ENCODE measurements at places on chromosomes 13 and 19.
A peak's percentile ranks its signal among the peaks of the same experiment; 100 is the strongest.

- DNase-seq, result no peak
Measured at GRCh38 chr13:98495627-98496478, 81.1 kb downstream of the STK24 start.

DNA sequence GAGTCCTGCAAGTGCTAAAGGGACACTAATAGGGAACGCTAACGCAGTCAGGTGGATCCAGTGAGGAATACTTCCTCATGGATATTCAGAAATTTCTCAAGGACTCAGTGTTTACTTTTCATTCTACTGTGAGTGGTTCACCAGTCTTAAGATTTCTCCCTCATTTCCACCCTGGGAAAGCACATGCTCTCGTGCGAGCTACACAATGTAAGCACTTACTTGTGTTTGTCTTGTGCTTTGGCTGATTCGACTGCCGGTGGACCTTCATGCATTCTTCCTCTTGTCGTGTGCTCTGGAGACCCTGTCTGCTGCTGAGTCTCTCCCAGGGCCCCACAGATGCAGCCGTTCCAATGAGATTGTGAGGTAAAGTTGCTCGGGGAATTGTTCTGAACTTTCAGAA lies 180.1 kb downstream of the NUFIP1 start:
- no peak for DNase-seq

- DNase-seq, result peak; percentile 38
Measured at GRCh38 chr19:13396250-13397080, 109.8 kb downstream of the CACNA1A start.

DNA sequence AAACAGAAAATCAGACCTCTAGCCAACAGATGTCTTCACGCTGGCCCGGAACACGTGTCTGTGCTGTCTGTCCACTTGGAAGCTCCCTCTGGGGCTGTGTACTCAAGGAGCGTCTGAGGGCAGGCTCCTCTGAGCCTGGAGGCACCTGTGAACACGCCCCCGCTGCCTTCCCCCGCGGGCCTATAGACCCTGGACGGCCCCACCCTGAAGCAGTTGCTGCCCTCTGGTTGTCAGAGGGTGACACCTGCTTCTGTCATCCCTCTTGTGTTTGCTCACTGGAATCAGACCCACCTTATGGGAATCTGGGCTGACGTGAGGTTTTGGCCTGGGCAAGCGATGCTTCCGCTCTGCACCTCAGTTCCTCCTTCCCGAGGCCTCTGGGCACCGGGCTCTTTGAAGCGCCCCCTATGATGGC lies 19.2 kb downstream of the EPN1 start:
- no peak for DNase-seq

DNA sequence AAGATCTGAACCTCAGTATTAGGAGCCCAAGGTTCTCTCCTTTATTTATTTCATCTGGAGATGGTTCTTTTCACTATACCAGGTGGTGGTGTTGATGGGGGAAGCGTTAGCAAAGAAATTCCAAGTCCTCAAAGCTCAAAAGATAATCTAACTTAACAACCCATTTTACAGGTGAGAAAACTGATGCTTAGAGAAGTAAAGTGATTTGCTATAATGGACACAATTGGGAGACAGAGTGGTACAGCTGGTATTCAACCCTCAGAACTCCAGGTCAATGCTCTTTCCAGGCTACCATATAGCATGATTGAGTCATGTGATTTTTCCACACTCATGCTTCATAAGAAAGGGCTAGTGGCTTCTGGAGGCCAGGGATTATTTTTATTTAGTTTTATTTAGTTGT lies 25.0 kb upstream of the URAD start:
- DNase-seq, result no peak

DNA sequence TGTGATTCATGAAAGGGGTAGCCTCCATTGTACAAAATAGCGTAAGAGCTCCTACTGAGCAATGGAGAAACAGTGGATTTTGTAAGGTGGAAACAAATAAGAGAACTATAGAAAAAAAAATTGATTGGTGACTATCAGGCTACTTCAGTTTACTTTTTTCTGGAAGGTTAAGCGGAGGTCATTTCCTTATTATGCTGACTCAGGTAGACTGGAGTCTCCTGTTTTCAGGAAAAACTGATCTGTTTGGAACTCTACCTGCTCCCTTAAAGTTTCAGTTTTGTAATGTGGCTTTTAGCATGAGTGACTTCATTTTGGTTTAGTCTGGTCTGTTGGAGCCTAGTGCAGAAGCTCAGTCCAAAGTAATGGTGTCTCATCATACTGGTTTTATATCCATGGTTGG lies 3.4 kb downstream of the ZNF607 start:
- DNase-seq, result no peak

- no peak for DNase-seq
Measured at GRCh38 chr13:73935991-73936390, 198.2 kb downstream of the KLF12 start.

GRCh38 chr19:2290441-2291184 lies 8.6 kb upstream of the PEAK3 start:
- DNase-seq, result peak; percentile 45

DNA sequence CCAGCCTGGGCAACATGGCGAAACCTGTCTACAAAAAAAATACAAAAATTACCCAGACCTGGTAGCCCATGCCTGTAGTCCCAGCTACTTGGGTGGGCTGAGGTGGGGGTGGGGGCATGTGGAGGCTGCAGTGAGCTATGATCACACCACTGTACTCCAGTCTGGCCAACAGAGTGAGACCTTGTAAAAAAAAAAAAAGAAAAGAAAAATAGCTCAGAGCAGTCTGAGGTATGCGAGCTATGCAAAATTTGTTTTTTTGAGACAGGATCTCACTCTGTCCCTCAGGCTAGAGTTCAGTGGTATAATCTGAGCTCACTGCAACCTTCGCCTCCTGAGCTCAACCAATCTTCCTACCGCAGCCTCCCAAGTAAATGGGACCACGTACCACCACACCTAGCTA lies 7.1 kb upstream of the TOMM40 start:
- DNase-seq, result no peak

- DNase-seq, result no peak
Measured at GRCh38 chr13:21104199-21105019, 43.0 kb upstream of the LATS2 start.

DNA sequence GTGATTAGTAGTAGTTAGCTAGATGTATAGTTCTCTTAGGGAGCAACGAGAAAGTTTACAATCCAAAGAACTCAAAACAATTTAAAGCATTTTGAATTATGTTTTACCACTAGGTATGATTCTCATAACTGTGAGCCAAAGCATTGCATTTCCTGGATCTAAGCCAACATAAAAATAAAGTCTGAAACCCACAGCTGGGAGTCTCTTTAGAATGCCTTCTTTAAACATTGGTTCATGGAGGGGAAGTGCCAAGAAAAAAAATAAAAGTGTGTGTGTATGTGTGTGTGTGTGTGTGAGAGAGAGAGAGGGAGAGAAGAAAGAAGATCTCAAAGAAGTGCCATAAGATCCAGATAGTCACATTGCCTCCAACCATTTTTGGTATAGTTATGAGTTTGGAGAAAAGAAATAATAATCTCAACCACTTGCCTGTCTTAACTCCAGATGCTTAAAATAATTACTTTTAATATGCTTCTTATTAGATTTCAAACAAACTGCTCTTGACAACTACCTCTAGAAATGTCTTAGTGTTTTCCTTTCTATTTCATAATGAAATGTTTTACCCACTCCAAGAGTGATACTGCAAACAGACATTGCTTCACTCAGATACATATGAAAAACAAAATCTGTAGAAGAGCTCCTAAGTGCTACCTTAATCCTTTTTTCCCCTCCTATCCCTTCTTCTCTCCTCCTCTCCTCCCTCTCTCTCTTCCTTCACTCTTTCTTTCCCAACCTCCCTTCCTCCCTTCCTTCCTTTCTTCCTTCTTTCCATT lies 554.1 kb downstream of the KCTD12 start:
- DNase-seq, result no peak

DNA sequence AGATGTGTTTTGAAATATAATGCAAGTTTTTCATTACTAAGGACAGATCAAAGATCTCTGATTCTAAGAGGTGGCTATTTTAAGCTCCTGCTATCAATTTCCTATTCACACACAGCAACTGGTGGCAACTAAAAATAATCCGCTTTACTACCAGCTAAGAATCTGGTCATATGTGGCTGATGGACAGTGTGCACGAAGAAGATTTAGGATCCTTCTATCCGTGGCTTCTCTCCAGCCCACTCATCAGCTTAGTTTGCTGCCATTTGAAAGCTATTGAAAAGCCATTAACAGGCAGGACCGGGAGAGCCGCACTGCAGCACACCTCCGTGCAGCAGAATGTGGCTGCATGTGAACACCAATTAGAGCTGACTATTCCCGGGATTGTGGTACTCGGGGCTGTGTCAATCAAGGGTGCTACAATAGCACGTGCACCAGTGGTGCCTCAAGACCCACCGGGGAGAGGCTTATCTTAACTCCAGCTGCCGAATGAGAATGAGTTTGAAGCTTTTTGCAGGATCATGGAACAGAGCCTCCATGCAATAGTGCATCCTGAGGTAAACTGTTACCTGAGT lies at the start of gene MYO16:
TSS of gene MYO16 (plus strand) at position 431 of the 572 bp plus-strand sequence. CDS start 234 bp downstream, outside the sequence.
- no peak for DNase-seq

- DNase-seq, result peak; percentile 35
Measured at GRCh38 chr13:100115693-100116254, 26.9 kb downstream of the PCCA start.

DNA sequence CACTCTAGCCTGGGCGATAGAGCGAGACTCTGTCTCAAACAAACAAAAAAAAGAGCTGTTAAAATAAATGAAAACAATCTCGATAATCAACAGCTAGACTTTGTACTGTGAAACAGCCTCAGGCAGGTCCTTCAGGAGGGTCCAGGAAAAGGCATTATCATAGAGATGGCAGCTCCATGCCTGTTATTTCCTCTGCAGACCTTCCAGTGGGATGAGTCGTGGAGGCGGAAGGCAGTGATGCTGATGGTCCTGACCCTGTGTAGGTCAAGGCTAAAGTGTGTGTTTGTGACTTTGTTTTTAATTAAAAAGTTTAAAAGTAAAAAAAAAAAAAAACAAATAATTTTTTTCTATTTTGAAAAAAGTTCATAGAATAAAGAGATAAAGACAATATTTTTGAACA lies 117.4 kb downstream of the TNFRSF19 start:
- no peak for DNase-seq

- no peak for DNase-seq
Measured at GRCh38 chr19:14198384-14199376, 7.3 kb downstream of the ADGRL1 start.

- no peak for DNase-seq
Measured at GRCh38 chr19:13301627-13302334, 151.6 kb downstream of the IER2 start.

- DNase-seq, result no peak
Measured at GRCh38 chr19:7513809-7514642, 1.9 kb upstream of the ZNF358 start.

GRCh38 chr19:5103061-5103701 lies 134.3 kb downstream of the KDM4B start:
- DNase-seq, result no peak

- DNase-seq, result no peak
Measured at GRCh38 chr13:110816500-110816899, 98.4 kb downstream of the ANKRD10 start.

DNA sequence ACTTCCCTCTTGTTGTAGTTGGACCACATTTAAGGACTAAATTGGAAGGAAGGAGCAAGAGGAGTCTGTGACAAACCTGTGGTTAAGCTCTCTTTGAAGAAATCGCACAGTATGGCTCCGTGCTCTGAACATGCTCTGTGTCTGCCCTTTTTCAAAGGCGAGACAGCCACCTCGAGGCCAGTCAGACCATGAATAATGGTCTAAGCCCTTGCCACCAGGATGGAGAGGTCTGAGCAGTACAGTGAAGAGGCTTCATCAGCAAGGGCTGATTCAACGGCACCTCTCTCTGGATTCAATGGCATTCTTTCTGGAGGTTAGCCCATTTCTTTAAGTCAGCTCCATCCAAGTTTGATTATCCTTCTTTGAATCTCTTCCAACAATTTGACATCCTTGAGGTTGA lies 30.9 kb downstream of the FAM216B start:
- DNase-seq, result no peak

DNA sequence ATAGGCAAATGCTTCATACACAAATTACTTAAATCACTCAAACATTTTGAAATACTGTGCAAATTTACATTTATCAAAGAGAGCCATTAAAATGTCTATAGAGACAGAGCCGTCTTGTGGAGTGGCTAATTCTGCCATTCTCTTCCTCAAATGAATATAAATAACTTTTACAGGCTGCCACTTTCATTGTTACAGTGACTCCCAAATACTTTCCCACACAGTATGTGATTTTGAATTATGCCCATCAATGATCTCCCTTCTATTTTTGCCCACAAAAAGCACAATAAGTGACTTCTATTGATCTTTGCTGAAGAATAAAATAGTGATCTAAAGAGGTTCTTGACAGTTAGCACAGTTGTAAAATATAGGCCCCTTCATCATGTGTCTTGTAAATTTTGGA lies 1244.9 kb downstream of the PCDH17 start:
- DNase-seq, result no peak

GRCh38 chr19:30523791-30524190 lies 151.6 kb downstream of the ZNF536 start:
- DNase-seq, result no peak

DNA sequence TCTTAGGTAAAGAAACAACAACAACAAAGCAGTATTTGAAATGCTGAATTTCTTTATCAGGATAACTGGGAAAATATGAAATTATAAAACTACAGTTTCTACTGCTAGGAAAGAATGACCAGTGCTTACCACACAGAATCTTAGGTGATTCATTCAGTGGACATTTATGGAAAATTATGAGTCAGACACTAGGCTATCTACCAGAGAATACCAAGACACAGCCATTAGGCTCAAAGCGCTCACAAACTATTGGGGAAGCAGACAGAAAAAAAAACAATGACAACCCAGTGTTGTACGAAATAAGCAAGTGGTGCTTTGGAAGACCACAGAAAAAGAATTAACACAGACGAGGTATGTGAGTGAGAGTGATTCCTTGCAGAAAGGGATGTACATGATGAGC lies 1019.5 kb downstream of the PCDH9 start:
- DNase-seq, result no peak

- DNase-seq, result no peak
Measured at GRCh38 chr19:11657307-11657706, 60.0 kb downstream of the ZNF627 start.

DNA sequence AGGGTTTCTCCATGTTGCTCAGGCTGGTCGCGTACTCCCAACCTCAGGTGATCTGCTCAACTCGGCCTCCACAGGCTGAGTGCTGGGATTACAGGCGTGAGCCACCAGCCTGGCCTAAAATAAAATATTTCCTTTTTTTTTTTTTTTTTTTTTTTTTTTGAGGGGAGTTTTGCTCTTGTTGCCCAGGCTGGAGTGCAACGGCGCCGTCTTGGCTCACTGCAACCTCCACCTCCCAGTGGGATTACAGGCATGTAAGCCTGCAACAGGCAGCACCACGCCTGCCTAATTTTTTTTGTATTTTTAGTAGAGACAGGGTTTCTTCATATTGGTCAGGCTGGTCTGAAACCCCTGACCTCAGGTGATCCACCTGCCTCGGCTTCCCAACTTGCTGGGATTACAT lies 4.9 kb downstream of the ZNF506 start:
- DNase-seq, result no peak

DNA sequence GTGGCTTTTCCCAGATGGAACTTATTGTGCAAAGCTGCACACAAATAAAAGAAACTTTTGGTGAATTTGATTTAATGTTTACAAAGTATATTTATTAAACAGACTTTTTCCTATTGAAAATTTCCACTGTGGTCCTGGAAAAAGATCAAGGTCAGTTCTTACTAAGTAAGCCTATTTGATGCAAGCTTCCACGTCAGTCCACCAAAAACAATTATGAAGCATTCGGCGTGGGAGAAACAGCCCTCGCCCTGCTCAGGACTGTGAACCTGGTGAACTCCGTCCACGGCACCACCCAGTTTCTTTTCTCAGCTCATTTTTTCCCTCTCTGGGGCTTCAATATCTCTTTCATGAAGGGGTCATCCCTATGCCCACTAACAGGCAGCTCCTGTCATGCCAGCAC lies 149.8 kb downstream of the EFNB2 start:
- no peak for DNase-seq

GRCh38 chr19:16170134-16170533 lies 3.2 kb downstream of the CIB3 start:
- DNase-seq, result no peak

All from GM12865 (cell line).